ENCODE measurements at places on chromosomes 3 and 15.
A peak's percentile ranks its signal among the peaks of the same experiment; 100 is the strongest.

DNA sequence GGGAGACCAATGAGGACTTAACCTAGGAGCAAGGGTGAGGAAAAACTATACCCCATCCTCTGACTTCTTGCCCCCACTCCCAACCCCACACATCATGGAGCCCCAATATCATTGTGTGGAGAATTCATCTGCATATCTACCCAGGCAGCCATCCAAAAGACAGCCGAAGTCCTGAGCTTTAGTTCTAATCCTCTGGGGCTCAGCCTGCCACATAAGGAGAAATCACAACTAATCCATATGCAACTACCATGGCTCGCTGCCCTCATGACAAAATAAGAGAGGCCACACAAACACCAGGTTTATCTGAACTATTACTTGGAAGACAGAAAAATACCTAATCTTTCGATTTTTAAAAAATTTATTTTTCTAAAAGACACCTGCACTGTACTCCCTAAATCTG is 17.7 kb downstream of the HEXA start:
- no peak for DNase-seq

GRCh38 chr3:192844836-192845525 is 72.7 kb downstream of the MB21D2 start:
- no peak for DNase-seq

GRCh38 chr15:66751579-66751978 is 49.5 kb downstream of the SMAD6 start:
- DNase-seq, result no peak

DNA sequence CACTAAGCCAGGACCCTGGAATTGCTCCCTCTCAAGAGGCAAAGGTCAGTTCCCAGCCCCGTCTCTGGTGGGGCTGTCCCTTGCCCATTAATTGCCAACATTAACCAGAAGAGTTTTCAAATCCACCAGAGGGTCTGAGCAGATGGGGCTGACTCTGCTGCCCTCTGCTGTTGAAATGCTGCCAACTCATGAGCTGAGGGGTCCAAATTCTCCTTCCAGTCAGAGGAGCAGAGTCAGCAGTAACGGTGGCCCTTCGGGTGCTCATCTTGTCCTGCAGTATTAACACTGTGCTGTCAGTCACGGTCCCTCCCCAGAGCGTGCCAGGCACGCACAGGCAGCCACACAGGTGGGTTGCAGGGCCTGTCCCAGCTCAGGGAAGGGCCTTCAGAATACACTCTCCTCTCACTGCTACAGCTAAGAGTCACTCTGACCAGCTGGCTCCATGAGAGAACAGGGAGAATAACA is 10.7 kb upstream of the SPTBN5 start:
- peak; percentile 50 for DNase-seq

- DNase-seq, result no peak
These were observed 352.4 kb downstream of the ROBO1 start for GRCh38 chr3:79415356-79415755.

DNA sequence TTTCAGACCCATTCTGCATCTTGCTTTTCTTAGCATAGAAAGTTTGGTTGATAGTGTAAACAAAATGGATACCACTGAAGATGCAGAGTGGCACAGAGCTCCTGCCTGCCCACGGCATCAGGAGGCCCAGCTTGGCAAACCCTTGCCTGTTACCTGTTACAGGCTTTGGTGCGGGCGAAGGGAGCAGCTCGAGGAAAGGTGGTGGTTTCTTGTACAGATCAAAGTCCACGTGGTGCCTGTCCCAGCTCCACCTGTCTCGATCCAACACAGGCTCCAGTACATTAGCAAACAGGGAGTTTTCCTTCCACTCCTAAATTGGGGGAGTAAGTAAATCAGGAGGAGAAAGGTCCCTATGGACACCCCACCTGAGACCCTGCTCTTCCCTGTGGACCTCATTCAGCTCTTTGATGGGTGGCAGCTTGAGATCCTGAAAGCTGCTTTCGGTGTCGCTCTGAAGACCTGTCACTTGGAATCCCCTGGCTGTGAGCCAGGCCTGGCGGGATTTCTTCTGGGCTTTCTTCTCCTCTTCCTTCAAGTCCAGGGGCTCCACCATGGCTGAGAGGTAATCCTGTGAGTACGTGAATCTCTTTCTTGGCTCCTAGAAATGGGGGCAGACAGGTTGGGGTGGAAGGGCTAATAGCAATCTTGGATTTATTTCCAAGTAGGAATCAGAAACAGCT is 35.7 kb downstream of the ACAD9 start:
- DNase-seq, result no peak

Data from effector CD8-positive, alpha-beta T cell (primary cell).